ENCODE measurements at places on chromosomes 1 and 21.

DNA sequence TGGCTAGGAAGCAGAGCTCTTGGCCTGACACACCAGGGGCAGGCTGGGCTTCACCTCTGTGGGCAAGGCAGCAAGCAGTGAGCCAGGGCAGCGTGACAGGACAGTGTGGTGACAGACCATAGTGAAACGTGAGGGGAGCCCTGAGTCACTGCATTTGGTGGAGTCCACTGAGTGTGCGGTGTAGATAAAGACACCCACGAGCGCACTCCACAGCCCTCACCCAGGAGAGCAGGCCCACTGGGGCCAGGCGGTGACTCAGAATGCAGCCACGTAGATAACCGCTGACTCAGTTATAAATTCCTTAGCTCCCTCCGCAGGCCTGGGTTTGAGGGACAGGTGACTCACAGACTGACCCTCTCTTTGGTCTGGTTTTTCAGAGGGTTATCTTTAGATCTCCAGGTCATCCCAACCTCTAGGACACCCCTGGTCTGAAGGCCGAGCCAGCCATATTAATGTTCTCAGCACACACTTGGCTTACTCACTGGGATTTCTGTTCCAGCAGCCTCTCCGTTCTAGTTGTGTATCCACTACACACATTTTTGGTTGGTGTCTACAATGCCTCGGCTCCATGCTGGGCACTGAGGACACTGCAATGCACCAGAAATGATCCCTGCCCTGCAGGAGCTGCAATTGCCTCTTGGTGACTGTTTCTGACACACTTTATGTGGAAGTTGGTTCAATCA, 90.2 kb upstream of the TSPAN2 start:
- no peak for DNase-seq

- no peak for DNase-seq
Observed at GRCh38 chr1:231241750-231242149, 738 bp downstream of the GNPAT start.

GRCh38 chr1:78377356-78377928, 113.3 kb upstream of the PTGFR start:
- DNase-seq = no peak

DNA sequence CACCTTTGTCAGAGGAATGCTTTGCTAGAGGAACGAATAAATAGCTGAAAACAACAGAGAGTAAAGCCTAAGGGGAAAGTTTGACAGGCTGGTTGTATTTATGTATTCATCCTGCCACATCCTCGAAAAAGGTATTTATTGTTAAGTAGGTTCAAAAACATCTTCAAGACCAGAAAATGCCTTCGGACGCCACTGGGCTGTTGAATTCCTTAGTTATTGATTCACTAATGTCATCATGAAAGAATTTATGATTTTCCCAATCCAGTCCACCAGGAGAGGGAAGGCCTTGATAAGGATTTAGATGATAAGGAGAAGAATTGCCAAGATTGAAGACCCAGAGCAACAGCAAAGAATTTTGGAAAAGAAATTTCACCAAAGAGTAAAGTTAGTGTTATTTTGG, 35.2 kb upstream of the MAB21L3 start:
- DNase-seq = no peak

GRCh38 chr21:23977971-23978370, 1629.3 kb downstream of the MRPL39 start:
- no peak for DNase-seq

DNA sequence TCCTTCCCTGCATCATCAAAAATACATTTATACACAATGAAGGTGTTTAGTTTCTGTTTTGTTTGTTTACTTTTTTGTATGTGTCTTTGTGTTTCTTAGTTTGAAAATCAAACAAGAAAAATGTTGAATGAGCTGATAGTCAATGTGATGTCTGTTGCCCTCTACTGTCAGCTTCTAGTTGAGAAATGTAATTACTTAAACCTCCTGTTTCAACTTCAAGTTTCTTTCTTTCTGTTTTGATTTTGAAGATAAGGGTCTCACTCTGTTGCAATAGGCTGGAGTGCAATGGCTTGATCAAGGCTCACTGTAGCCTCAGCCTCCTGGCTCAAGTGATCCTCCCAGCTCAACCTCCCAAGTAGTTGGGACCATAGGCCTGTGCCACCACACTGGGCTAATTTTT, 37.5 kb downstream of the SPTA1 start:
- no peak for DNase-seq

- no peak for DNase-seq
Observed at GRCh38 chr1:28099050-28099769, 10.8 kb upstream of the EYA3 start.

GRCh38 chr1:19390901-19391595, 78.9 kb downstream of the SLC66A1 start:
- DNase-seq = peak; percentile 20
